ENCODE measurements at places on chromosomes 16 and 17.

DNA sequence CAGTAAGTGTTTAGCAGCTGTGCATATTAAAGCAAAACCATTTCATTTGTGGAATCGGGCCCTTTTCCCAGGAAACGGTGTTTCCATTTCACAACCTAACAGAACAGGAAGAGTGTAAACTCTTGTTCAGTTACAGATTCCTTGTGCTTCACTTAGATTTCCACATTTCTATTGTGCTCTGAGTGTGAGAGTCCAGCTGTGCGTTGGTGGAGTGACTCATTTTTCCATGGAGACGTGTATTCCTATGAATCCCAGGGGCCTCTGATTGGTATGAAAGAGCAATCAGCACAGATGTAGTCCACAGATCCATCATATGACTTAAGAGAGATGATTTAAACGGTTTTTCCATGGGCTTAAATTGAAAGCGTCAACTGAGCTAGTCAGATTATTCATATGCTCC lies 13.3 kb upstream of the CAVIN1 start:
- DNase-seq = no peak

GRCh38 chr16:17972460-17972943 lies 364.0 kb downstream of the NPIPA8 start:
- DNase-seq = no peak

DNA sequence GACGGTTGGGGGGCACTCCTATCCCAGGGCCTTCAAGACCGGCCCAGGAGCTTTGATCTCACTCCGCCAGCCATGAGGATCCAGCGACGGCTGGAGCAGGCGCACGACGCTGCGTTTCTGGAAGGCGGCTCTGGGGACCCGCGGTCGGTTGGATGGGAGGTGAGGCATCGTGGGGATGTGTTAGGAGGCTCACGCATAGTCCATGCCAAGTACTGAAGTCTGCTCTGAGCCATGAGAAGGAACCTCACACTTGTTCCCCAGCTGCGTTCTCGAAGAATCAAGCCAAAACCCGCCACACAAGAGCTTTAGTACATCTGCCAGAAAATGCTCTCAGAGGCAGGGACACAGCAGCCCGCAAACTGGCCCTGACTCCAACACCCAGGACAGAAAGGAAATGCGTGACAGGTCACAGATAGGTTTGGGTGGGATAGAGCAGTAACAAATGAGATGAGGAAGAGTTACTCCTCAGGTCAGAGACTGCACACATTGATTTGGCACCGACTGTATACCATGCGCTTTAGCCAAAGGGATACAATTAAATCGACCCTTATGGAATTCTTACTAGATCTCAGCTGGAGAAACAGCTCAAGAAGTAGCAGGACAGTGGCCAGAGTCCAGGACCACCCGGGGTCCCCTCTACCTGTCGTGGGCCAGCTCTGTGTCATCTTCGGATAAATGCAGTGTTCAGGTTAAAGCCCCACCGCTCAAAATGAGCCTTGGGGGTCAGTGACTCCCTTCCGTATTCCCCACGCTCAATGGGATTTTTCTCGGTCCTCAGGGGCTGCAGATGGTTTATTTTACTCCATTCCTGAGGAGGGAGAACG lies 6.7 kb upstream of the GSG1L start:
- no peak for DNase-seq

DNA sequence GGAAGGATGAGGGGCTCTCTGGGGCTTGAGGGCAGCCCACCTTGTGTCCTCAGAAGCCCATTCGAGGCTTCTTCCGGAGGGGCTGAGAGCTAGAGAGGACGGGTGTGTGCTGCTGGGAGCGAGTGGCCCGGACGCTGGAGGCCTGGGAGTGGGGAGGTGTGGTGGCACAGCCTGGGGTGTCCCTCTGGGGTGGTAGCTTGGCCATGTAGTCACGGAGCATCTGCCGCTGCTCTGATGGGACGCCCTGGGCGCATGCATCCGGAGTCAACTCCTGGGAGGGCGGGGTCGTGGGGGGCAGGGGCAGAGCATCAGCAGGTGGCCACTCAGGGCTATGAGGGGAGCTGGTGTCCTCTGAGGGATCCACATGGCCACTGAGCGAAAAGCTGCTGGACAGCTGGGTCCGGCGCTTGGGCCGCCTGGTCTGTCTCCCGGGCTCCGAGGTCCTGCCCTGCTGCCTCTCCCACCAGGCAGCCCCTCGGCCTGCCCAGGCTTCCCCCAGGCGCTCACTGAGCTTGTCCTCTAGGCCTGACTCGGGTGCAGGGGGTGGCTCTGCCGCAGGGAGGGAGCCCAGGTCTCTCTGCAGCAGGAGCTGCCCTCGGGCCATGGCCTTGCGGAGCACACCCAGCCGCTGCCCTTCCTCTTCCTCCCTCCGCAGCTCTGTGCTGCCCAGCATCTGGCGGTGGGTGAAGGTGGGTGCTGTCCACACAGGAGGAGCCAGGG lies 7.8 kb downstream of the TAF1C start:
- DNase-seq = no peak

GRCh38 chr17:29905086-29905878 lies 24.7 kb downstream of the SSH2 start:
- DNase-seq = no peak

- DNase-seq = no peak
These were observed 15.4 kb downstream of the OTOP3 start for GRCh38 chr17:74951065-74951464.

Measured in NCI-H1694 treated with DMSO at 0.1 percent for 48 hours (cell line).